ENCODE measurements at places on chromosomes 2 and 18.

GRCh38 chr18:47908592-47908991, 21.9 kb downstream of the SMAD2 start:
- peak; percentile 21 for DNase-seq

- no peak for DNase-seq
Measured at GRCh38 chr2:30248791-30249190, 17.5 kb downstream of the LBH start.

DNA sequence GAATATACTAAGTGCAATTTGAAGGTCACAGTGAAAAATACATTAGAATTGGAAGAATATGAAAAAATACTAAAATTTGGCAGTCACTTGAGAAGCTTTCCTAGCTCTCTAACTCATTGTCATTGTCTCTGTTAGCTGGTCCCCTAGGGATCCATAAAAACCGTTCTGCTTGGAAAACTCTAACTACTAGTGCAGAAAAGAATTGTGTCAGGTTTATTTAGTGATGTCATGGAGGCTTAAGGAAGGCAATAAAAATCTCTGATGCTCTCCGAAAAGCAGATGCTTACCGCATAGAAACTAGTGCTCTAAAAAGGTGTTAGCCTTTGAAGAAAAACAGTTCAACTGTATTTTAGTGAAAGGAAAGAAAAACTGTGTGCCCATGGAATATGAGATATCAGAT, 150.1 kb upstream of the DLGAP1 start:
- DNase-seq: no peak

GRCh38 chr18:28858248-28858647, 681.3 kb upstream of the CDH2 start:
- DNase-seq: no peak

- DNase-seq: no peak
Measured at GRCh38 chr2:55452879-55453278, 33.2 kb upstream of the CCDC88A start.

DNA sequence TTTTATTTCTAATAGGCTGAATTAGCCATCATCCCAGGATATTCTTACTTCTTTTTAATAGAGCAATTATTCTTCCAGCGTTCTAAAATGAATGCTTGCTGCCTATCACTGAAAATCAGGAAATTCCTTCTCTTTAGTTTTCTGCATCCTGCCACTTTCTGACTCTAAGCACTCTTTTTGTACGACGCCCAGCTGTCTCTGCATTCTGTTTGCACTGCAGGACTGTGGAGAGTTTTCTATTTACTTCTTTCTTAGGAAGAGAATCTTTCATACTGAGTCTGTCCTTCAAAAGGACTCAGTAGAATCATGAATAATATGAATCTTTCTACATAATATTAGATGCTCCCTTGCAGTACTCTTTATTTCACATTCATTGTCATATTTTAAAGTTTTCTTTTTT, 360.4 kb upstream of the DSEL start:
- no peak for DNase-seq

DNA sequence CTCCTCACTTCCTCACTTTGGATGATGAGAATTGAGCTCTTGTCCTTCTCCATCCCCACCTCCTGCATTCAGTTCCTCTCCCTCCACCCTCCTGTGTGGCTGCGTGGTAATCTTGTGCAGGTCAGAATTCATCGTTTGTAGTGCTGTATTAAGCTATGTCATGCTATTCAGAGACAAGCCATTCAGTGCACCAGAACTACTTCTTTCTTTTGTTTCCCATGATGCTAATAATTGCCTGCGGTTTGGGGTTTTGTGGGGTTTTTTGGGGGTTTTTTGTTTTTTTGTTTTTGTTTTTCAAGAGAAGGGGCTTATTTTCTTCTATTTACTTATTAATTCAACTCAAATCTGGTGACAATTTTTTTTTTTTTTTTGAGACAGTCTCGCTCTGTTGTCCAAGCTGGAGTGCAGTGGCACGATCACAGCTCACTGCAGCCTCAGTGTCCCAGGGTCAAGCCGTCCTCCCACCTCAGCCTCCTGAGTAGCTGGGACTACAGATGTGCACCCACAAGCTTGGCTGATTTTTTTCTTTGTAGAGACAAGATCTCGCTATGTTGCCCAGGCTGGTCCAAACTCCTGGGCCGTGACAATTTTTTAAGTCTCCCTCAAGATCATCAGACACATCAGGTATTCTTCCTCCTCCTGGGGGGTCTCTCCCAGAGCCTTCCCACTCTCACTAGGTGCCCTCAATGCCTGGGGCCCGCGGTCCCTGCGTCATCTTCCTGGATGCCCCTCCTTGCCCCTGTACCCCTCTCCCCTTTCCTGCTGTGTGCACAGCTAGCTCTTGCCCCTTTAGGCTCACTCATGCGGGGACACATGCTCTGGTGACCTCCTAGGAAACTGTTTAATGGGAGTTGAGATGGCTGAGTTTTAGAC, 37.8 kb downstream of the MAL start:
- DNase-seq: no peak

GRCh38 chr2:167814881-167815718, 432.3 kb downstream of the STK39 start:
- no peak for DNase-seq

DNA sequence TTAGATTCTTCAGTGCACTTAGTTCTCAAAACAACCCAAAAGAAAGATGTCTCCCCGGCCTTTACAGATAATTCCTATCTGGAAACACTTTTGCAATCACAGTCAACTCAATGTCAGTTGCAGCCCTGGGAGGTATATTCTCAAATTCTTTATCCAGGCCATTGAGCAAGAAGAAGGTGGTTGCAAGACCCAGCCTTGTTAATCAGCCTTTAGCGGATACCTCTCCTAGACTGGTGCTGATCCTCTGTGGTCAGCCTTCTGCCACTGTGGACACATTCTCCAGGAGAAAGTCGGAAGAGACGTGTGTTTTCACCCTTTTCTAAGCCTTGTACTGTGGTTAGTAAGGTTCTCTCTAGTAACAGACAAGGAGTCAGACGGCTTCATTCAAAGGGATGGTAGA, 7.8 kb upstream of the FZD7 start:
- no peak for DNase-seq

- no peak for DNase-seq
Measured at GRCh38 chr18:12820506-12820905, 63.5 kb downstream of the PTPN2 start.

DNA sequence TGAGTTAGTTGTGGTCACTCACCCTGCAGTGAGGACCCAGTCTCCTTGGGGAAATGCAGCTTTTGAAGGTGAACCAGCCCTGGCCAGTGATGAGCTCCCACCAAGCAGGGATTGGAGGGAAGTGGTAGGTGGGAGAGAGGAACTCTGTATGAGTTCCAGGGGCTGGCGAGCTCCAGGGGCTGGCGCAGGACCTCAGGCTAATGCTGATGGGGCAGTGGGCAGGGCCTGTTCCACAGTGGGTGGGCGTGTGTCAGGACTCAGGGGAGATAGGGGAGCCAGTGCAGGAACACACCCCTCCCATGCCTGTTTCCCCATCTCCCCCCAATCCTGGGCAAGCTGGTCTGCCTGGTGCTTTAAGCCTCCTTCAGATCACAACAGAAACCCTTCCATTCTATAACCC, 208.4 kb downstream of the DYSF start:
- no peak for DNase-seq

GRCh38 chr2:31079665-31080064, 58.6 kb downstream of the GALNT14 start:
- DNase-seq: no peak

DNA sequence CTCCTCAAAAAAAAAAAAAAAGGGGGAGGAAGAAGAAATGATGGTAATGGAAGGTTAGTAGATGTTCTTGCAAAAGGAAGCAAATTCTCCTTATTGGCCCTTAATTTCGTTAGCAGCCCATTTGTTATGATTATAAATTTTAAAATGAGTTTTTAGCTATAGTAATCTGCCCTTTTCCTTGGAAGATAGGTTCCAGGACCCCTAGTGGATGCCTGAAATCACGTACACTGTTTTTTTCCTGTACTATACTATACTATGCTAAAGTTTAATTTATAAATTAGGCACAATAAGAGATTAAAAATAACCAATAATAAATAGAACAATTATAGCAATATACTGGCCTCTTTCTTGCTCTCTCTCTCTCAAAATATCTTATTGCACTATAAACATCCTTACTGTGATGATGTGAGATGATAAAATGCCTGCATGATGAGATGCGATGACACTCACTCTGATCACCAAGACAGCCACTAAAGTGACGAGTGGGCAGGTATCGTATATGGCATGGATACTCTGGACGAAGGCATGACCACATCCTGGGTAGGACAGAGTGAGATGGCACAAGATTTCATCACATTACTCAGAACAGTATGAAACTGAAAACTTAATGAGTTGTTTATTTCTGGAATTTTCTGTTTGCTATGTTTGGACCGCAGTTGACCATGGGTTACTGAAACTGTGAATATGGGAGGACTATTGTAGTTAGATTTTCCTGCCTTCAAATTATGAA, 87.2 kb downstream of the KCTD18 start:
- DNase-seq: no peak

DNA sequence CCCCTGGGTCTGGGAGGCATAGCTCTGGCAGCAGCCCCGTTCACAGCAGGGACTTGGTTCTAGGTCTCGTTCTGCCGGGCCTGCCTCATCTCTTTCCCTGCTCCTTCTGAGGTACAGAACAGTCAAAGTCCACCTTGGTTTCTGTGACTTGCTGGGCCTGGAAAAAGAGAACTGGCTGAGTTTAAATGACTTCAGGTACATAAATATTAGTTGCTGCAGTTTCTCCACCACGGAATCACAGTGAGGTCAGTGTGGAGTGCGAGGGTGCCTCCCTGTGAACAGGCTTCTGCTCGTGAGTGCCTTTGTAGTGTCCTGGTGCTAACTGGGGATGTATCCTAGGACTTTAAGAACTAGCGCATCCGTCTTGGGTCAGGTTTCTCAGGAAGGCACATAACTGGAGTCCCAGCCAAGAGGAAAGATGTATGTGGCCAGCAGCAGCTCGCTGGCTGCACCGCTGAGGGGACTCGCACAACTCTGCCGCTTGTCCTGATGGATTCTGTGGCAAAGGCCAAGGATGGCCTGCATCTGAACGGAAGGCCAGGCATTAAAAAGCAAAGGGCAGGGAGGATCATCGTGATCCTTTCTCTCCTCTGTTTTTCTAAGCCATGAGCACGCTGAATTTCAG, 188.6 kb downstream of the SH3RF3 start:
- DNase-seq: no peak

- no peak for DNase-seq
Measured at GRCh38 chr2:56444339-56444738, 260.5 kb downstream of the CCDC85A start.

DNA sequence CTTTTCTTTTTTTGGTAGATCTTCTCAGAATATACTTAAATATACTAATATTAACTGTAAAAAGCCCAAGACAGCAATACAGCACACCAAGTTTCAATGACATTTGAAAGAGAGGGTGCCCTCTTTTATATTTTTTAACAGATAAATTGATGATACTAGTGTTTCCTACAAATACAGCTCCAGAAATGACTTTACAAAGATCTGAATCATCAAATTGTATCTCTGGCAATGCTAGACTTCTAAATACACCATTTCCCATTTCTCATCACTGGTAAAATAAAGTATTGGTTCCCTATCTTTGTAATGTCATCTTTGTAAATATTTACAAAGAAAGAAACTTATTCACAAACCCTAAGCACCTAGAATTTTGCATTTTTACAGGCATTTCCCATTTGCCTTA, 281.3 kb downstream of the EXOC6B start:
- DNase-seq: no peak

DNA sequence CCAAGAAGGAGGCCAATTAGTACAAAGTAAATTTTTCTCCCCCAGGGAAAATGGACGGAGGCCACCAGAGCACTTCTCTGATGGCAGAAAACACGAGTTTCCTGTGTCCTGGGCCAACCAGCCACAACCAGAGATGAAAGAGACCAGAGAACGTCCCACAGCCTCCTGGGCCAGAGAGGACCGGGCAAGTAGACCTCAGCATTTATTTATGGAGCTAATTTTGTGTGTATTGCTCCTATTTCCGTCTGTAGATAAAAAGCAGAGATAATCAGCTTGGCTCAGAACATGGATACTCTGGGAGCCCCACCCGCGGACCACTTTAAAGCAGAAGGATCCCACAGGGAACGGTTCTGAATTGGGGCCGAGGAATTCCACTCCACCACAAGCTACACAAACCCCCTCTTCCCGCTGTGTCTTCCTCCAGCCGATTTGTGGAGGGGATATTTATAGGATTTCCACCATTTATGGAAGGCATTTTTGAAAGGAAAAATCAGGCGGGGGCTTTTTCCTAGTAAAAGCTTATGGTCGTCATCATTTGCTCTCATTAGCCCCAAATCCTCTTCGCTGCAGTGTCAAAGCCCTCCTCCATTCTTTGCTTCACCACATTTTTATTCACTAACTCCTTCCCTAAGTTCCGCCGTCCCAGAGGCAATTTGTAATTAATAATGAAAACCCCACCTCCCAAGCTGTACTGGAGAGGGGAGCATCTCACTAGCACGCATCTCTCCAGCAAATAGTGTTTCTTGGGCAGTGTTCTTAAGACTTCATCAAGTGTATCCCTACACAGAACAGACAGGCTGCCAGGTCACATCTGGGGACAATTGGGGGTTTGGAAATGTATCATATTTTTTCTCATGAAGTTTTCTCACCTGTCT, 43.7 kb upstream of the TWIST2 start:
- DNase-seq: no peak

GRCh38 chr18:65487569-65487968, 263.2 kb upstream of the CDH7 start:
- DNase-seq: no peak

DNA sequence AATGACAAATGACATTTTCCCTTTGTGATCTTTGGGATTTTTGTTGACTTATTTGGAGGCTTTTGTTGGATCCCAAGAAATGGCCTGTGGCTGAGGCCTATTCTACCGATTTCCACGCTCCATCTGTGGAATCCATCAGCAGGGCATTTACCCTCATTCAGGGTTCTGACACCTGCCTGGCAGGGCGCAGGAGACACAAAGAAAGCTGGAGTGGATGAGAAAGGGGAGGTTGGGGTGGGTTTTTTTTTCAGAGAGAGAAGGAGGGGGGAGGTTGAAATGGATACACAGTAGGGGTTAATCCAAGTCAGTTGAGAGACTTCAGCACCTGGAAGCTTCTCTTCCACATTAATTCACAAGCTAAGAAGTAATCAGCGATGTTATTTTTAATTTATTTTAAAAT, 59.7 kb downstream of the PAX3 start:
- no peak for DNase-seq

GRCh38 chr2:227373389-227373788, 5.7 kb downstream of the TM4SF20 start:
- no peak for DNase-seq

DNA sequence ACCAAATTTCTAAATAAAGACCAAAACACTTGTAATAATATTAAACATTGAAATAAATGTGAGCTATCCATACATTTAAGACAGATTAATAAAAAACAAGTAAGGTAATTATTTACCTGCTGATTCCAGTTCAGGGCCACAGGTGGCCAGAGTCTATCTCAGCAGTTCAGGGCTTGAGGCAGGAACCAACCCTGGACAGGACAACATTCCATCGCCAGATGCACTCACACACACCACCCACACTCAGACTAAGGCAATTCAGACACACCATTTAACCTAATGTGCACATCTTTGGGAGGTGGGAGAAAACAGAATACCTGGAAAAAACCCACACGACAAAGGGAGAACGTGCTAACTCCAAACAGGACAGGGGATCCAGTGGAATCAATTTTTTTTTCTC, 14.1 kb upstream of the WDSUB1 start:
- DNase-seq: no peak

Data from activated CD4-positive, alpha-beta T cell treated with anti-CD3 and anti-CD28 coated beads for 36 hours (primary cell).